Activated T-cell treated with anti-CD3 and anti-CD28 coated beads, Interleukin-2, amount 50 U/mL, for 48 hours (primary cell): ENCODE measurements at places on chromosomes 5 and 9.

GRCh38 chr5:144142824-144143162, 27.7 kb downstream of the YIPF5 start:
- no peak for DNase-seq

DNA sequence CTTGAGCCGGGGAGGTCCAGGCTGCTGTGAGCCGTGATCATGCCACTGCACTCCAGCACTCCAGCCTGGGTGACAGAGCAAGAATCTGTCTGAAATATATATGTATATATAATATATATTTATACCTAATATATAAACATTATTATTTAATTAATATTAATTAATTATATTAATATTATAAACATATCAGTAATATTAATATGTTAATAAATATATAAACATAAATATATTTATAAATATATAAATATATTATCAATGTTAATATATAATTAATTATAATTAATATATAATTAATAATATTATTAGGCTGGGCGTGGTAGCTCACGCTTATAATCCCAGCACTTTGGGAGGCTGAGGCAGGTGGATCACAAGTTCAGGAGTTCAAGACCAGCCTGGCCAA, 41.1 kb downstream of the F2R start:
- no peak for DNase-seq

DNA sequence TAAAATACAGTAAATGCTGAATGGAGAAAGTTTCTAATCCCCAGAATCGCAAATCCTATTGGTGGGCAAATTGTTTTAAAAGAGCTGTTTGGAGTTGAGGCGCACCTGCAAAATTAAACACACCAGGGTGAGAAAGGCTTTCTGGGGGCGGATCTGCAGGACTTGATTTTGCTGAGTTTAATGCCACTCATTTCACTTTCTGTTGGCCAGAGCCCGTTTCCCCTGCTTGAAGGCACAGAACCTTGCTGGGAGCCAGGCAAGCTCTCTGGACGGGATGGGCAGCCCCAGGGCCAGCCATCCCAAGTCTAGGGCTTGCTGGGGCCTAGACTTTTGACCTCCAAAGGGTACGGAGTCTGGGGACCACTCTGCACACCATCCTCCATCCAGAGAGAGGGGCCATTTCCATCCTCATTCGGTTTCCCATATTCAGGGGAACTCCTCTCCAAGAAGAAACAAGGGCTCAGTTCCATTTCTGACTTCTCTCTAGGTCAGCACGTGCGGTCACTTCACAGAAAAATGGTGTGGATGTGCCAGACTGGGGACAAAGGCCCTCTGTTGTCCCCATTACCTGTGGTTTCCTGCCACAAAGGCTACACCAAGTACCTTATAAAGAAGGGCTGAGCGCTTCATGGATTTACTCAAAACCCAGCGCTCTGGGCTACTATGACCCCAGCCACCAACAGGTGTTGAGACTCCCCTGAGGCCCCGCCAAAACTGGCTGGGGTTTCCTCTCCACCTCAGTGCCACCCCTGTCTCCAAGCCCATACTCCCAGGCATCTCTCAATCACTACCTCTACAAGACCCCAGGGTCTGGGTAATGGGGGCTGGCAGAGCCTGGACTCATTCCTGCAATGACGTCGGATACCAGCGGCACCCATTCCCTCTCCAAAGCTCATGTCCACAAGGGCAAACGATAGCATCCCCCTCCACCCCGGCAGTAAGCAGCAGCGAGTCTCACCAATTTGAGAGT, 170.0 kb downstream of the AUH start:
- DNase-seq: peak; percentile 65

GRCh38 chr9:137429974-137430722, 7.0 kb downstream of the NOXA1 start:
- DNase-seq: no peak

- DNase-seq: no peak
These were observed 54.0 kb upstream of the FCN2 start for GRCh38 chr9:134826336-134827285.

GRCh38 chr5:115977988-115978387, 15.7 kb downstream of the LVRN start:
- no peak for DNase-seq

DNA sequence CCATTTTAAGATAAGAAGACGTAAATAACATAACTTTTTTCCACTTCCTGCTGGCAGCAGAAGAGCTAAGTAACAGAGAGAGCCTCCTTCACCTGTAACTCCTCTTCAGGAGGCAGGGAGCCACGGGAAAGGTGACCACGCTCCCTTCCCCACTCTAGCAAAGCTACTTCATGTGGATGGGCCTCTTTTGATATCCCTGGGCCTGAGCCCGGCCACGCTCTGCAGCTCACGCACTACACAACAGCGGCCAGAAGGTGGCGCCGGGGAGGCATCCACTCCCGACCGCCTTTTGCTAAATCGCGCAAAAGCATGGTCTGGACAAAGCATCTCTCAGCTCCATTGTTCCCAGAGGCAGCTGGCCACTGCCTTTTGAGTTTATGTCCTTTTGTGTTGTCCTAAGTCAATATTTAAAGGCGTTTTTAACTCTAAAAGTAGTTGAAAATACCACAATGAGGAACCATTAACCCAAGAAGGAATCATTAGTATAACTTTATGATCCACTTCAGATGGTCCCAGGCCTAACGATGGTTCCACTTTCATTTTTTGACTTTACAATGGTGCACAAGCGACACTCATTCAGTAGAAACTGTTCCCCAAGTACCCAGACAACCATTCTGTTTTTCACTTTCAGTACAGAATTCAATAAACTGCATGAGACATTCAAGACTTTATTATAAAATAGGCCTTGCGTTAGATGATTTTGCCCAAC, 23.6 kb downstream of the CMBL start:
- DNase-seq: peak; percentile 88

DNA sequence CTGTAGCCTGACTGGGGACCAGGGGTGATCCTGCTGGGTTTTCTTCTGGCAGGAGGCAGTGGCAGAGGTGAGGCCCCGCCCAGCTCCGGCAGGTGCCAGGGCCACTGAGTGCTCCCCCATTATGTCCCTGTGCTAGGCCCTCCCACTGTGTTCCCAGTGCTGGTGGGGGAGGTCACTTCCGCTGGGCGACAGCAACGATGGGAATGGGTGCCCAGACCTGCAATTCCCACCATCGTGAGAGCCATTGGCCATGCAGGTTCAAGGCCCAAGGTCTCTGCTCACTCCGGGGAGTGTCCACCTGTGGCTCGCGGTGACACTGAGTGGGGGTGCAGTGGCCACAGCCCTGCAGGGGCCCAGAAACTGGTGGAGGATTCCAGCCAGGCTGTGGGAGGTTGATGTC, 98.6 kb downstream of the RXRA start:
- no peak for DNase-seq

GRCh38 chr5:137113161-137113560, 386.0 kb downstream of the SPOCK1 start:
- no peak for DNase-seq

GRCh38 chr9:36436909-36437308, 36.8 kb upstream of the RNF38 start:
- DNase-seq: no peak

- DNase-seq: no peak
These were observed 4.5 kb downstream of the EBF1 start for GRCh38 chr5:159095151-159095721.

- no peak for DNase-seq
These were observed 24.8 kb downstream of the FLT4 start for GRCh38 chr5:180624587-180624986.

GRCh38 chr9:100287186-100287585, 65.6 kb downstream of the TEX10 start:
- DNase-seq: no peak
